ENCODE measurements at places on chromosomes 16 and 17. TPM values are rescaled to one million over a fixed set of nuclear protein-coding genes. Genes with fewer than 3 reads are reported as not detected.

Gene IFI35
- 10.6 TPM for total RNA-seq

DNA sequence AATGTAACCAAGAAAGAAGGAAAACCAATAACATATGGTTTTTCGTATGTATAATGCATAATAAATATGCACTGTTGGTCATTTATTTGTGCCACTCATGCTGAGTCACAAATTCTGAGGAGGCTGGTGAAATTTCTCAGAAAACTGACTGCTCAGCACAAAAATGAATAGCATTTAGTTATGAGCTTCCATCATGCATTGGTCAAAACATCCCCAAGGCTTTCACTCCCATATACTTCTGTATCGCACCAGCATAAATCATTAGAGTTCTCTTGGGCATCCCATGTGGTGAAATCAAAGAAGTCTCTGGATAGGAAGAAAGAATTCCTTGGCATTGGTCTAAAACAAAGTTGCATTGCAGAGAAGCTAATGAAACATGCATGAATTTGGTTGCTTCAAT lies 785.6 kb upstream of the CDH8 start:
- DNase-seq, result no peak

GRCh38 chr16:57556941-57557541 lies 14.6 kb downstream of the ADGRG5 start:
- DNase-seq, result no peak

- DNase-seq, result no peak
These were observed 42.4 kb downstream of the AMFR start for GRCh38 chr16:56382901-56383355.

DNA sequence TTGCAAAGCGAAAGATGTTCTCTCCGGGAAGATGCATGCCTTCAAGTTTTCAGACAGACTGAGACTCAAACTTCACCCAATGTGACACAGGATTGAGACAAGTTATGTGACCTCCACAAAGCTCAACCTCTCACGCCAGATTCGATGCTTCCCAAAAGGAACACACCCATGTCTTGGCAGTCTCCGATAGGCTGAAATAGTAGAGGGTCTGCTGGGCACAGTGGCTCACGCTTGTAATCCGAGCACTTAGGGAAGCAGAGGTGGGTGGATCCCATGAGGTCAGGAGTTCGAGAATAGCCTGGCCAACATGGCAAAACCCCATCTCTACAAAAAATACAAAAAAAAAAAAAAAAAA lies 22.1 kb downstream of the ZFHX3 start:
- DNase-seq, result no peak

DNA sequence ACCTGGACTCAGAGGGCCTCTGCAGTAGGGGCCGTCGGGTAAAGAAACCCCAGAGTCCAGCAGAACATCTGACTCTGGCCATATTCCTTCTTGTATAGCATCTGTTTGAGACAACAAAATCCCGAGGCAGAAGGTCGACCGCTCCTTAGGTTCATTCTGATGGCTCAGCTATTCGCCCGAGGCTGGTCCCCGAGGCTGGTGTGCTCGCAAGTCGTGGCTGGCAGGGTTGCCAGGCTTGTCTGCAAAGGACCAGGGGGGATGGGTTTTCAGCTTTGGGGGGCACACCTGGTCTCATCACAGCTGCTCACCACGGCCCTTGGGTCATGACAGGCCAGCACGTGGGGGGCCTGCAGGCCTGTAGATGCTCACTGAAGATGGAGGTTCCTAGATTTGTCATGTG lies 119.1 kb downstream of the BANP start:
- no peak for DNase-seq

Measured in K562 (cell line).